ENCODE measurements at places on chromosomes 5 and 9. TPM values are rescaled to one million over a fixed set of nuclear protein-coding genes. Genes with fewer than 3 reads are reported as not detected.

GRCh38 chr5:82106207-82106606 lies 134.4 kb downstream of the ATG10 start:
- peak; percentile 84 for DNase-seq

DNA sequence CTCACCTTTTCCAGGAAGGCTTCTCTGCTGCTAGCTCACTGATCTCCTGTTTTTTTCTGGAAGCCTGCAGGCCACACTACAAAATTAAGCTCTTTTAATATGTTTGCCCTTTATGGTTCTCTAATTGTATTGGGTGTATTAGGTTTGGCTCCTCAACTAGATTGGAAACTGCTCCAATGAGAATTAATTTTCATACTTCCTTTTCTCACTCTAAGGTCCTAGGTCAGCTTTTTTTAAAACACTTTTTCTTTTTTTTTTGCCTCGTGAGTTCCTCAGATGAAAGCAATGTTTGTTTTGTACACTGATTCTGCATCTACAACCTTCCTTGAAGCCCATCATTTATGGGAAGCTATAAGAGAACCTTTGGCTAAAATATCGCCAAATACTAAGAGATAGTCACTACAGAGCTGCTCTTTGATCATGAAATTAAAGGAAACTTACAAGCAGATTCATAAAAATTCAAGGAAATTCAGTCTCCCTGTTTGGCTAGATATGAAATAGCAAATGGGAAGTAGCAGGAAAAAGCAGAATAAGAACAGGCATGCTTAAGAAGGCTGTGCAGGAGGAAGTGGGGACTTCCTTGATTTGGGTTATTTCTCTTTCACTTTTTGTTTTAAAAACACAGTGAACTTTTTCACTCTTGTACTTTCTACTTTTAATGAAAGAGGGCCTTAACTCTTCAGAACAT lies 55.2 kb upstream of the FYB1 start:
- no peak for DNase-seq

GRCh38 chr9:84988621-84989020 lies 319.1 kb downstream of the NTRK2 start:
- DNase-seq: peak; percentile 90

Gene CCL19
- total RNA-seq: not detected

Gene PTGES
- 4.8 TPM for total RNA-seq

DNA sequence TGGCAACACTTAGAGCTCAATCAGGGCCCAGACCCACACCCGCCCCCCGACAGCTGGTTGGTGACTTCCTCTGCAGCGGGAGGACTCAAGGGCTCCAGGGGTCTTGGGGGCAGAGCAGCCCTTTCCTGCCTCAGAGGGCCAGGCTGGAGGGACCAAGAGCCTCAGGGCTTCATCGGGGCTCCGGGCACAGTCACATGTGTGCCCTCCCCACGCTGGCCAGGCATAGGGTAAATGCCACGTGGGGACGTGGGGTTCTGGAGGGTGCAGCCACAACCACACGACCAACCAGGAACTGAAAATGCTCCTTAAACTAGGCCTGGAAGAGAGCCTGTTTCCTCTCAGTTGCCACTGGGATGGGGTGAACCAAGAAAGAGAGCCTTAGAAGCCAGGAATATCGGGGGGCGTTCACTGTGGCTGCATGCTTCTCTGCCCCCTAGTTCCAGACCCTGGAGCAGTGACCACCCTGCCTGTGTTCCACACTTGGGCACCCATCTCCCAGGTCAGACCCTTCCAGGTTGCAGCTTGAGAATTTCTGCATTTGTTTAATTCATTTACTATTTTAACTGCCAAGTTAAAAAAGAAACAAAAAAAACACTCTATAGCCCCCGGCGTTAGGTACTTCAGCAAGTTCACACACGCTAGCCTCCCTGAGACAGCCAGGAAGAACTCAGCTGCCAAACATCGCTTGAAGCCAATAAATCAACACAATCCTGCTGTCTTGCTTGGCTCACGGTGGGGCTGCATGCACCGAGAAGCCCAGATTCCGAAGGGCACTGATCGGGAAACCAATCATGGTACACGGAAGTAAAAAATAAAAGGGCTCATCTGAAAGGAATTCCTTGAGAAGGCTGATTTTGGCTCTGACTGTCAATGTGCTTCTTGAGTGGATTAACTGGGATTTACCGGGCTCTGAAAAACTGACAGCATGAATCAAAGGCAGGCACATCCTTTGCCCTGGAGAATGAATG lies 56.1 kb upstream of the PHYKPL start:
- DNase-seq: peak; percentile 47

DNA sequence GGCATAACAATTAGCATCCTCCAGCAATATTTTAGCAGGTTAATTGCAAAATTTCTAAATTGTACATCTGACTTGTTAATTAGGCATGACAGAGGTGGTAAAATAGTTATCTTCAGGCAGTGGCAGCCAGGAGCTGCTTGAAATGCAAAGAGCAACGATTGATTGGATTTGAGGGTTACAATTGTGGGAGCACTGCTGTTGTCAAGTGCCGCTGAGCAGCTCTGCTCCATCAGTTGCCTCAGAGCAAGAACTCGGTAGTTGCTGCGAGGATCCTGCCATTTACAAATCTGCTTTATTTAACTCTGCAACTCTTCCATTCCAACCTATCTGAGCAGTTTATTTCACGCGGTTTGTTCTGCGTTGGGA lies 12.6 kb downstream of the PBX3 start:
- peak; percentile 49 for DNase-seq

DNA sequence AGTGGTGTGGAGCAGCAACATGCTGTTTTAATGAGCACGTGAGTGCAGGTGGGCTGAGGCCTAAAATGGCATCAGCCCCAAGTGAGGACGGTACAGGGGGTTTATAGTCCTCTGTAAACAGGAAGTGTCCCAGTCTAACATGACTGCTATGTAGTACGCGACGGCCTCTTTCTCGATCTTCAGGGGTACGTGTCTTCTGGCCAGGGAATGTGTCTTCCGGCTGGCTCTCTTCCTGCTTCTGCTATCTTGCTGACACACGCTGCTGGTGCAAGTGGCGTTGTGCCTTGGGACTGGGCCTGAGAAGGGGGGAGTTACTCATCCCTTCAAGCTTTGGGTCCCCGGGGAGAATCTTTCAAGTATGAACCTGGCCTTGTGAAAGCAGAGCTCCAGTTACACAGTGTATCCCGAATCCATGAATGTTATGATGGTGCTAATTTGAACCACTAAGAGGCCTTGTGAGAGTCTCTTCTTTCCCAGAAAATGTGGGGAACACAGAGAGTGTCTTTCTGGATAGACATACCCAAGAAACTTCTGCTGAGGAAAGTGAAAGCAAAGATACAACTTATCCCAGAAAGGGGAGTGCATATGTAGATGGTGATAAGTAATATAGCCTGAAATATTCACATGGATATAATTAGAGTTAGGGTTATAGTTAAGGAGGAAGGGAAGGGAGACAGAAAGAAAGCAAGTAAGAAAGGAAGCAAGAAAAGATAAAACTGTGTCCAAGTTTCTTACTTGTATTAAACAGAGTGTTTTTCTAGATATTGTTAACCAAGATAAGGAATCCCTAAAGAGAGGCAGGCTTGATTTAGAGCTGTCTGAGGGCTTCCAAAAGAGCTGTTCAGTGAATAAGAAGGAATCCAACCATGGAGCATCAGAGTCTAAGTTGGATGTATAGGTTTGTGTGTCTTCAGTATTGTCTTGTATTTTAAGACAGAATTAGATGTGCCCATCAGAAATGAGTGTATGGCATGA lies 35.5 kb upstream of the ANXA2R start:
- no peak for DNase-seq

DNA sequence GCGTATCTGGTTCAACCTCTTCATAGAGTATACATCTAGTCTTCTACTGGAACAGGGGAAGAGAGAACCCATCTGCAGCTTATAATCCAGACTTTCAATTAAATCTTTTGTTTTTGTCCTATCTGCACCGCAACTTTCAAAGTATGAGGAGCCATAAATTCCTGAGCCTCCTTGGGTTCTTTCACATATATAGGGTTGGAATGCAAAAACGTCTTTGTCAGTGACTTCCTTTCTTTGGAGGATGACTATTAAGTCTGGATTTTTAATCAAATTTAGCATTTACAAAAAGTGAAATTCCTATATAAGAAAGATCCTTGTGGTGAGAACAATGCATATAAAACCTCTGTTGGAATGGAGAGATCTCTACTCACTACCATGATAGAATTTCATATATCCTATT lies 370.8 kb downstream of the TMEM38B start:
- no peak for DNase-seq

Gene FBLL1
- total RNA-seq: not detected

All from G401 (cell line).